ENCODE measurements at places on chromosomes 6 and 20.

- DNase-seq: no peak
Observed at GRCh38 chr6:26359765-26360164, 5.2 kb upstream of the BTN3A2 start.

- no peak for DNase-seq
Observed at GRCh38 chr6:112743323-112743722, 396.2 kb downstream of the RFPL4B start.

DNA sequence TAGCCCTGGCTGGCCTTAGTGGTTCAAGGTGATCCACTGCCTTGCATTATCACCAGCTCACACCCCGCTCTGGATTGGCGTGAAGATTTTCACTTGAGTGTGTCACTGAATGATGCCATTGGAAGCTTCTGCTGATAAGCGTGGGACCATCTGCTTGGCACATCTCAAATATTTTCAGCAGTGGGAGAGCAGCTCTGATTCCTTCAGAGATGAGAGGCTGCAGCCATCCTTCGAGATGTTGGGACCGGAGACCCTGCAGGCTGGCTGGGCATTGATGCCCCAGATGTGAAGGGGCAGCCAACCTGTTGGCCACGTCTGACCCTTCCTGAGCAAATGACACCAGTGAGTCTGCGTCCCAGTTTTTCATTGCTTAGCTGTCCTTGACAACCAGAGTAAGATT lies at the start of gene MAS1:
MAS1 (plus strand) TSS at position 197 of the 400 bp plus-strand sequence. CDS start 15,968 bp downstream, outside the sequence.
- no peak for DNase-seq

DNA sequence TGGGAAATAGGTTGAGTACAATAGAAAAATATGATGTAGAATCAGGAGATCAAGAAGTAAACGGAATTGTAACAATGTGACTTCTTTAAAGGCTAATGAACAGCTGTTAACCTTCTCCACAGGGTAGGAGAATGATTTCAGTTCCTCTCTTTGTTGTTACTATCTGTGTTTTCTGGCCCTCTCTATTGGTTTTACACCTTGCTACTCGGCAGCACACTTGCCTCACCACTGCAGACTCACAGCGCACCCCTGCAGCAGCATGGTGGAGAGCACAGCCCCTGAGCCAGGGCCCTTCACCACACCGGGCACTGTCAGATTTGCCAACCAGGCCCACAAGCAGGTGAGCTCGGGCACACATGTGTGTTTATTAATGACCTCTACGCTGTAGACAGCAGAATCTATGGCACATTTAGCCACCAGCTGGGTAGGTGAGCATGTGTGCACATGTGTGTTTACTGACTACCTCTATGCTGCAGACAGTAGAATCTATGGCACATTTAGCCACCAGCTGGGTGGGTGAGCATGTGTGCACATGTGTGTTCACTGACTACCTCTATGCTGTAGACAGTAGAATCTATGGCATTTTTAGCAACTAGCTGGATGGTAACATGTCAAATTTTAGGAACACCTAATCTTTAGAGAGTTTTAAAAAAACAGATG lies 16.8 kb downstream of the SFT2D1 start:
- DNase-seq: no peak

DNA sequence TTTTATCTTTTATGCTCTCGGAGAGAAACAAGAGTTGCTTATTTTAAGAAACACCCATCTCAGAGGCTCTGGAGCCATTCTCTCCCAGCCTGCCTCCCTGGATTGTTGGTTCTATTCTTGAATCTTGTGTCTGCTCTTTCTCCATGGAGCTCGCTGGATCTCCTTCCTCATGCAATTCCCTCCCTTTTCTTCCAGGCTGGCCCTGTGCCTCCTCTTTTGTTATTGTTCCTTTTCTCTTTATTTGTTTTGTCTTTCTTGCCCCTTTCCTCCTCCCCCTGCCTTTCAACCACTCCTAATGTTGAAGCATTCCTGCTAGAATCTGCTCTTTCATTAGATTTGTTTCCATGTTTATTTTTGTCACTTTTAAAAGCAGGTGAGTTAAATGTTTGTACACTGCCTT lies 76.5 kb downstream of the STMND1 start:
- no peak for DNase-seq

GRCh38 chr6:27518881-27519795 lies 46.2 kb upstream of the ZNF184 start:
- peak; percentile 80 for DNase-seq

- DNase-seq: no peak
Observed at GRCh38 chr20:38192323-38192885, 27.3 kb upstream of the TGM2 start.

DNA sequence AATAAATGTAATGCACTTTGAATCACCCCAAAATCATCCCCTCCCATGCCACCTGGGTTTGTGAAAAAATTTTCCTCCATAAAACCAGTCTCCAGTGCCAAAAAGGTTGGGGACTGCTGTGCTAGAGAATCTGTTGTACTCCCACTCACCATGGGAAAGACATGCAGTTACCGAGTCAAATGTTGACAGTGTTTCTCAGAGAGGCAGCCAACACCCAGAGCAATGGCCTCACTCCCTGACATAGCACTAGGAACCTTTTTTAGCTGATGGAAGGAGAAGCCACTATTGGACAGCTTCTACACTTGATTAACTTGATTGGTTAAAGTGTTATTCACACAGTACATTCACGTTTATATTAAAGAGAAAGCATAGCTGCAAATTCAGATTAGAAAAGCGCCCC lies 59.8 kb upstream of the MANEA start:
- DNase-seq: no peak

GRCh38 chr20:37649676-37650370 lies 44.0 kb upstream of the CTNNBL1 start:
- DNase-seq: no peak
